ENCODE measurements at places on chromosomes 12 and 14.

DNA sequence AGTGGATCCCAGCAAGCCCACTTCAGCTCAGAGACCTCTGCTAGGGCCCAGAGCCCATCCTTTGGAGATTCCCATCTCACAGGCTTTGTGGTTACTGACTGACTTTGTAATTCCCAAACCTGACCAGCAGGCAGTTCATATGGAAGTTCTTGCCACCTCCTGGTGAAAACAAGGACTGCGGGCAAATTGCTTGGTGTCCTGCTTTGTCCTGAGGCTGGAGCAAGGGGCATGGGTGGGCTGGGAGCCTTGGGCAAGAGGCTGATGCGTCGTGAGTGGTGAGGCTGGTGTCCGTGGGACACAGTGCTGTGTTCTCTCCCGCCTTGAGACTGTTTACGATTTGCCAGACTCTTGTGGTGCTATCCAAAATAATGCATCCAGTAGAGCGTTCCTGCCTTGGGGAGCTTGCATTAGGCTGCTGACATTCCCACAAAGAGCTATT is 91.0 kb downstream of the LRRC74A start:
- H3K4me3 ChIP-seq = no peak overlapping the region
- no peak for DNase-seq
- no peaks in the 10 kb centered on the region for H3K27me3 ChIP-seq
- H3K4me1 ChIP-seq = peaks cover 50% of the 10 kb centered on the region

DNA sequence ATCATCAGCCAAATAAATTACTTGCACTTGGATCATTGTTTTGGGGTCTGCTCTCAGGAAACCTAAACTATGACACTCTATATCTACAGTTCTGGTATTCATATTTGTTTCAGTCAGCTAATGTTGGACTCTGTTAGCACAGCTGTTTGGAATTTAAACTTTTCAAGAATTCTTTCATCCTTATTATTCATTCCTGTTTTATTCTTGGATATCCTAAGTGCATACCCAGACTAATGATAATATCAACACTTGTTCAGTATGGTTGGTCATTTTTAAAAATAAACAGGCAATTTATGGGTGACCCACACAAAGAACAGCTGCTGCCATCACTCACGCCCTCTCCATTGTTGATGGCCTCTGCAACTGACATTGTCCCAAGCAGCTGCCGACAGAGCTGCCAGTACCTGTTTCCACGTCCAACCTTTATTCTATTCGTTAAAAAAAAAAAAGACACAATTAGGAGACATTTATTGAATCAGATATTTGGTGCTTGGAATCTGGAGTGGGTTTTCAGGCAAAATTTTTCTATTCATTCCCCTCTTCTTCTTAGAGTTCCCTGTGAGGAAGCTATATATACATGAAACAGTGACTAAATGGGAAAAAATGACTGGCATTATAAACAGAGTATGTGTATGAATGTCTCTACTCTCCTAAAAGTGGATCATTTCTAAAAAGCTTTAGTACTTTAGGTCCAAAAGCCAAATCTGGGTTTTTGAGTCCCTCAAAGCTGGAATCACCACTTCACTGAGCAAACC is 252.1 kb upstream of the NAV3 start:
- no peaks in the 10 kb centered on the region for H3K27me3 ChIP-seq
- no peaks in the 10 kb centered on the region for H3K36me3 ChIP-seq
- H3K4me3 ChIP-seq = no peak overlapping the region

DNA sequence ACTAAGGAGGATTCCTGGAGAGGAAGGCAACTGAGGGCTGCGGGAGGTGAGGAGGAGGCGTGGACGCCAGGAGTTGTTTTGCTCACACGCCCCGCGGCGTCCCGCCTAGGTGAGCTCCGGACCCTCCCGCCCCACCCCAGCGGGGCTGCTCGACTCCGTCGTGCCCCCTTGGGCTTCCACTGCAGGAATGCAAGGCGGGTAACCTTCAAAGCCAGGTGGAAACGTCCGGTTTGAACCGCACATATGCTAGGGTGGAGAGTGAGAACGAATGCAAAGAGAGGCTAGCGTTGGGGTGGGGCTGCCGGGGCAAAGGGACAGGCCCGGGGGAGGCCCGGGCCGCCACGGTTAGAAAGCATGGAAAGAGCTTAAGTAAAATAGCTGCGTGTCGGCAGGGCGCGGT is 5.4 kb upstream of the DPPA3 start:
- no peak overlapping the region for H3K4me3 ChIP-seq
- no peaks in the 10 kb centered on the region for H3K4me1 ChIP-seq
- H3K27ac ChIP-seq = no peak overlapping the region
- H3K27me3 ChIP-seq = no peaks in the 10 kb centered on the region
- DNase-seq = no peak

- no peak for DNase-seq
- H3K27me3 ChIP-seq = peaks cover 17% of the 10 kb centered on the region
- no peak overlapping the region for H3K27ac ChIP-seq
- H3K36me3 ChIP-seq = no peaks in the 10 kb centered on the region
- peaks cover 5% of the 10 kb centered on the region for H3K4me1 ChIP-seq
- no peak overlapping the region for H3K4me3 ChIP-seq
These were observed 229.5 kb downstream of the CACNA1C start for GRCh38 chr12:2282318-2282717.

GRCh38 chr14:92905667-92906066 is 17.3 kb upstream of the CHGA start:
- H3K27me3 ChIP-seq = peaks cover 24% of the 10 kb centered on the region
- no peak overlapping the region for H3K4me3 ChIP-seq
- H3K4me1 ChIP-seq = peaks cover 17% of the 10 kb centered on the region
- H3K36me3 ChIP-seq = no peaks in the 10 kb centered on the region
- no peak overlapping the region for H3K27ac ChIP-seq

DNA sequence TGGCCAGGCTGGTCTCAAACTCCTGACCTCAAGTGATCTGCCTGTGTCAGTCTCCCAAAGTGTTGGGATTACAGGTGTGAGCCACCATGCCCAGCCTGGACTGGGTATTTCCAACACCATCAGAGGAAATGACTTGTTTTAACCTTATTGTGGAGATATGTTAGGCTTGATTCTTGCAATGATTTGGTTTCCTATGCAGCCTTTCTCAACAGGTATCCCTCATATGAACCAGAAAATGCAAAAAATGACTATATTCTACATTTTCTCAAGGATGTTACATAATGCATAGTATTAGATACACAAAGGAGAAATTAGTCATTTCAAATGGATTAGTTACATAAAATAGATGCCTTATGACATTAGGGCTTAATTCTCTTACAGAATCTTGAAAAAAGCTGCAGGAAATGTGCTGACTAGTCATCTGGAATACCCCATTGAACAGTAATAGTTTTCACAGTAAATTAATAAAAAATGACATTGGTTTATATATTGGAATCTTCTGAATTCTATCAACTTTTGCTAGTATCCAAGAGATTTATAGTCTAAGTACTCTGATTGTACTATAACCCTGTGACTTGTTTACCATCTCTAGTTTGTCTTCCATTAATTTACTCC is 132.6 kb downstream of the INSM2 start:
- H3K4me3 ChIP-seq = no peak overlapping the region
- H3K27me3 ChIP-seq = no peaks in the 10 kb centered on the region
- H3K27ac ChIP-seq = no peak overlapping the region
- DNase-seq = no peak

DNA sequence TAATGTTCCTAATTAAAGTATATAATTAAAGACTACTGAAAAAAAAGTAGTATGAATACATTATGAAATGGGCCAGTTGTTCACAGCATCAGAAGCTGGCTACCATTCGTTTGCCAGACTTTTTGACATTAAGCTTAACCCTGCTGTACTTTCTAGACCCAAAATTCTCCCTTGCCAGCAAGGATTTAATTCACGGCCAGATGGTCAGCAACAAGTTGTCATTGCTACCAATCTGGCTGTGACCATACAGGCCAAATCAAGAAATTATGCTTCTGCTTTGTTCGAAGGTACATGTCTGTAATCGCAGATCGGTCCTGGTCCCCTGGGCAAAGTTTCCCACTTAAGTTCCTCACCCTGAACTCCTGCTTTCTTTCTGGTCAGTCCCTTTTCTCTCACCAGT is 217.7 kb upstream of the ATXN7L3B start:
- H3K27me3 ChIP-seq = no peaks in the 10 kb centered on the region
- no peak overlapping the region for H3K4me3 ChIP-seq
- no peak for DNase-seq
- no peaks in the 10 kb centered on the region for H3K4me1 ChIP-seq
- H3K27ac ChIP-seq = no peak overlapping the region

- H3K4me3 ChIP-seq = no peak overlapping the region
- peaks cover 9% of the 10 kb centered on the region for H3K4me1 ChIP-seq
- DNase-seq = no peak
- H3K27me3 ChIP-seq = no peaks in the 10 kb centered on the region
- no peak overlapping the region for H3K27ac ChIP-seq
These were observed 105.7 kb downstream of the ZC3H14 start for GRCh38 chr14:88668448-88669116.

GRCh38 chr12:62866451-62867082 is 68.4 kb downstream of the PPM1H start:
- H3K36me3 ChIP-seq = no peaks in the 10 kb centered on the region
- H3K27ac ChIP-seq = no peak overlapping the region
- H3K4me1 ChIP-seq = no peaks in the 10 kb centered on the region
- no peak overlapping the region for H3K4me3 ChIP-seq

- DNase-seq = no peak
- H3K4me1 ChIP-seq = no peaks in the 10 kb centered on the region
- H3K27ac ChIP-seq = no peak overlapping the region
- H3K36me3 ChIP-seq = no peaks in the 10 kb centered on the region
- H3K27me3 ChIP-seq = no peaks in the 10 kb centered on the region
These were observed 172.7 kb downstream of the ETNK1 start for GRCh38 chr12:22797701-22798100.

GRCh38 chr12:31650918-31651317 is 8.6 kb upstream of the ETFBKMT start:
- peak overlapping the region; percentile 53 for H3K4me3 ChIP-seq
- no peaks in the 10 kb centered on the region for H3K36me3 ChIP-seq
- no peak for DNase-seq
- peaks cover 15% of the 10 kb centered on the region for H3K4me1 ChIP-seq
- H3K27me3 ChIP-seq = no peaks in the 10 kb centered on the region

DNA sequence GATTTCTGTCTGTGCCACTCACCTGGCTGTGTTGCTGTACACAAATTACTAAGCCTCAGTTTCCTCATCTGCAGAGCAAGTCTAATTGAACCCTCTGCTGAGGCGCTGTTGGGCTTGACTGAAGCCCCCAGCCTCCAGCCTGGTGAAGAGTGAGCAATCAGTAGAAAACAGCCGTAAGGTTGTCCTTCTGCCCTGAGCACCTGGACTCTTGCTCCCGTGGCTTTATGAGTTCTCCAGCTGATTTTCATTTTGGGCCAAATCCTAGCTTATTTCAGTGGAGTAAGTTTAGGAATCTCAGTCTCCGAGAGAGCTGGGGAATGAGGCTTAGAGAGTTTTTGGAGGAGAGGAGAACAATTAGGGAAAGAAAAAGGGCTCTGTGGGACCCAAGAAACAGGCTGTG is 133.9 kb upstream of the EVL start:
- no peak overlapping the region for H3K4me3 ChIP-seq
- peaks cover 11% of the 10 kb centered on the region for H3K27me3 ChIP-seq
- no peak for DNase-seq
- no peak overlapping the region for H3K27ac ChIP-seq
- no peaks in the 10 kb centered on the region for H3K4me1 ChIP-seq
- H3K36me3 ChIP-seq = no peaks in the 10 kb centered on the region

- H3K4me3 ChIP-seq = no peak overlapping the region
- H3K4me1 ChIP-seq = no peaks in the 10 kb centered on the region
- H3K27ac ChIP-seq = no peak overlapping the region
- peaks cover 12% of the 10 kb centered on the region for H3K27me3 ChIP-seq
These were observed 111.1 kb upstream of the KRR1 start for GRCh38 chr12:75622492-75622891.

- H3K27ac ChIP-seq = peak overlapping the region; percentile 93
- DNase-seq = no peak
- peaks cover 9% of the 10 kb centered on the region for H3K36me3 ChIP-seq
- peaks cover 29% of the 10 kb centered on the region for H3K4me1 ChIP-seq
- H3K27me3 ChIP-seq = no peaks in the 10 kb centered on the region
- H3K4me3 ChIP-seq = peak overlapping the region; percentile 99
These were observed 544 bp downstream of the ABCD4 start for GRCh38 chr14:74302152-74302628.

DNA sequence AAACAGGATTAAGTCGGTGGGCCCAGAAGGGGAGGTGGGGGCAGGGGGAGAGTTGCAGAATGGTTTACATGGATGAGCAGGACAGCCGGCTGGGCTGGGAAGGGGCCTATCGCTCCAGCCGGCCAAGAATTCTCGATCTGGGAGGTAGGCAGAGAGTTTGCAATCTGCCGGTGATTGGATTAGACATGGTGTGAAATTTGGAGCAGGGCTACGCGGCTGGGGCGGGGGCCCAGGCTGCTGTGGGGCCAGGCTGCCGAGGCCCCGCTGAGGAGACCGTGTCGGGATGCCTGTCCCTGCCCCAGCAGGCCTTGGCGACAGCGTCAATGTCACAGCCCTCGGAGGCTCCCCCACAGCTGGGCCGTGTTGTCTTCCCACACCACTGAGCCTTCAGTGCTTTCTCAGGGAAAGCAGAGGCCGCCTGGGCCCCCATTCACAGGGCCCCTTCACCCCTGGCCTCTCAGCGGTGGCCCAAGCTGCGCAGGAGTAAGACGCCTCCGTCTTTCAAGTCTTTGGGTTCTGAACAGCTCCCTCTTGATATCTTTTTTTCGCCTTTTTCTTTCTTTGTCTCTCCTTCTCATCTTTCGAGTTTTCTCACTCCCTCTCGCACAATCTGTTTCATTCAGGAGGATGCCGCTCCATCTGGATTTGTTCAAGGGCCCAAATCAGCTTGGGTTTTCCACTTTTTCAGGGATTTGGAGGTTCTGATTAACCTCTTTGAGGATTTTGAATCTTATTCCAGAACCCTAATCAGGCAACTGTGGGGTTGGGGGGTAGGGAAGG is 117.5 kb upstream of the PARP11 start:
- no peaks in the 10 kb centered on the region for H3K27me3 ChIP-seq
- H3K4me1 ChIP-seq = peaks cover 46% of the 10 kb centered on the region
- DNase-seq = no peak
- no peaks in the 10 kb centered on the region for H3K36me3 ChIP-seq

GRCh38 chr14:28652782-28653181 is 113.8 kb upstream of the FOXG1 start:
- H3K27ac ChIP-seq = no peak overlapping the region
- no peak overlapping the region for H3K4me3 ChIP-seq
- no peaks in the 10 kb centered on the region for H3K36me3 ChIP-seq

GRCh38 chr14:94025720-94026119 is 420 bp upstream of the OTUB2 start:
- H3K27me3 ChIP-seq = peaks cover 7% of the 10 kb centered on the region
- H3K4me1 ChIP-seq = peaks cover 42% of the 10 kb centered on the region
- no peaks in the 10 kb centered on the region for H3K36me3 ChIP-seq
- H3K4me3 ChIP-seq = peak overlapping the region; percentile 52
- no peak overlapping the region for H3K27ac ChIP-seq

- no peak overlapping the region for H3K4me3 ChIP-seq
- no peaks in the 10 kb centered on the region for H3K4me1 ChIP-seq
- no peaks in the 10 kb centered on the region for H3K36me3 ChIP-seq
- peaks cover 4% of the 10 kb centered on the region for H3K27me3 ChIP-seq
These were observed 376.5 kb downstream of the C12orf75 start for GRCh38 chr12:105706973-105707334.
